ENCODE measurements at places on chromosomes 13 and 19.

GRCh38 chr19:10748927-10749434, 31.1 kb downstream of the DNM2 start:
- H3K4me3 ChIP-seq: no peak overlapping the region
- H3K4me1 ChIP-seq: peaks cover 75% of the 10 kb centered on the region

GRCh38 chr13:45896285-45896684, 44.7 kb upstream of the SIAH3 start:
- no peaks in the 10 kb centered on the region for H3K36me3 ChIP-seq
- H3K27ac ChIP-seq: no peak overlapping the region
- no peak overlapping the region for H3K4me3 ChIP-seq
- DNase-seq: no peak
- H3K4me1 ChIP-seq: no peaks in the 10 kb centered on the region
- H3K27me3 ChIP-seq: peaks cover 7% of the 10 kb centered on the region

GRCh38 chr13:36432106-36432544, at the start of gene CCNA1:
CCNA1 (plus strand) TSS chr13:36432495; CDS start chr13:36433057, 562 bp downstream.
- H3K27ac ChIP-seq: no peak within 1 kb of the TSS
- peak within 1 kb of the TSS; percentile 63 for H3K4me3 ChIP-seq
- peak; percentile 17 for DNase-seq
- peaks cover 2% of the 10 kb centered on the region for H3K36me3 ChIP-seq

DNA sequence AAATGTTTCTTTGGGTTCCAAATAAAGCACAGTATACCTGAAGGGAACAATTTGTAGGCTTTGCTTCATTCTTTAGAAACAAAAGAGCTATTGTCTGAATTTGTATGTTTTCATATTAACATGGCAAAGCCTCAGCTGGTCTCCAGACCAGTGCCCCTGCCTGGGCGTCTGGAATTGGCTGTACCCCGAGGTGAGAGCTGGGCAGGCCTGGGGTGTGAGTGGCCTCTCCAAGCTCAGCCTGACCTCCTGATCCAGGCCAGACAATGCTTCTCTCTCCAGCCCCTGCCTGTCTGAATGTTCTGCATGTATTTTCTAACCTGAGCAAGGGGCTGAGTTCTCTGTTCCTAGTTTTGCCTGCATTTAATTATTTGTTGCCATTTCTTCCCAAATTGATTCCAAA, 66.3 kb upstream of the MCF2L start:
- H3K4me1 ChIP-seq: no peaks in the 10 kb centered on the region
- H3K36me3 ChIP-seq: no peaks in the 10 kb centered on the region
- no peak for DNase-seq
- no peak overlapping the region for H3K4me3 ChIP-seq
- no peaks in the 10 kb centered on the region for H3K27me3 ChIP-seq

- DNase-seq: peak; percentile 17
- peak overlapping the region; percentile 73 for H3K4me3 ChIP-seq
- H3K27ac ChIP-seq: no peak overlapping the region
- no peaks in the 10 kb centered on the region for H3K36me3 ChIP-seq
- peaks cover 3% of the 10 kb centered on the region for H3K4me1 ChIP-seq
- peaks cover 29% of the 10 kb centered on the region for H3K27me3 ChIP-seq
Observed at GRCh38 chr19:35986664-35987570, 8.1 kb upstream of the SDHAF1 start.

DNA sequence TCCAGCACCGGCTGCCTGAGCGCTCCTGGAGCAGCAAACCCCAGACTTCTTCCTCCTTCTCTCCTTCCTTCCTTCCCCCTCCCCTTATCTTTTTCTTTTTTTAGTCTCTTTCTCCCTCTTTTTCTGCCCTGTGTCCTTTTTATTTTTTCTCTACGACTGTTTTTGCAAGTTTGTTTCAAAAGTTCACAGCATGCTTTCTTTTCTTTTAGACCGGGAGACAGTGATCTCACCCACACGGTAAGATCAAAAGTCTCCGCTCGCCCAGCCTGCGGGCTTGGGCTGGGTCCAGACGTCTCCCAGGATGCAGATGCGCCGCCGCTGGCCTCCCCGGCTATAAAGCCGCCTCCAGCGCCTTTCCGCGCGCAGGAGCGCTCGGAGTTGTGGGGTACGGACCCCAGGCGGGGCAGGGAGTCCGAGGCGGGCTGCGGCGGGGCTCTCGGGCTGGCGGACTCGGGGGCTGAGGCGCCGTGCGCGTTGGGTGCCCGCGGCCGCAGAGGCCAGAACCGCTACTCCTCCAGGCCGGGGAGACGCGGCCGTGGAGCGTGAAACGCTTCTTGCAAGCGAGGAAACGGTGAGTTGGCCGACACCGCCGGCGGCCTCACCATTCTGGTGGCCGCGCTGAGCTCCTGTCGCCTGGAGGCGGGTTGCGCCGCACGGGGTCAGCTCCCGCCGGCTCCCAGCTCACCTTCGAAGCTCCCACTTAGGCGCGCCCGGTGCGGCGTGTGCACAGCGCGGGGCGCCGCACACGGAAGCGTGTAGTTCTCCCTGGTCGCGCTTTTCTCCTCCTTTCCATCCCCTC, 2.0 kb upstream of the TSHZ3 start:
- H3K4me3 ChIP-seq: peak overlapping the region; percentile 76
- no peak for DNase-seq
- H3K27me3 ChIP-seq: peaks cover 73% of the 10 kb centered on the region
- H3K27ac ChIP-seq: no peak overlapping the region
- peaks cover 25% of the 10 kb centered on the region for H3K4me1 ChIP-seq
- H3K36me3 ChIP-seq: no peaks in the 10 kb centered on the region

DNA sequence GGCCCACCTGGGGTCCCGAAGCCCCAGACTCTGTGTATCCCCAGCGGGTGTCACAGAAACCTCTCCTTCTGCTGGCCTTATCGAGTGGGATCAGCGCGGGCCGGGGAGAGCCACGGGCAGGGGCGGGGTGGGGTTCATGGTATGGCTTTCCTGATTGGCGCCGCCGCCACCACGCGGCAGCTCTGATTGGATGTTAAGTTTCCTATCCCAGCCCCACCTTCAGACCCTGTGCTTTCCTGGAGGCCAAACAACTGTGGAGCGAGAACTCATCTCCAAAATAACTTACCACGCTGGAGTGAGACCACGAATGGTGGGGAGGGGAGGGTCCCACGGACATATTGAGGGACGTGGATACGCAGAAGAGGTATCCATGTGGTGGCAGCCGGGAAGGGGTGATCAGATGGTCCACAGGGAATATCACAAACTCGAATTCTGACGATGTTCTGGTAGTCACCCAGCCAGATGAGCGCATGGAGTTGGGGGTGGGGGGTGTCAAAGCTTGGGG, 1.0 kb upstream of the ICAM5 start:
- peak overlapping the region; percentile 52 for H3K4me3 ChIP-seq
- H3K4me1 ChIP-seq: peaks cover 76% of the 10 kb centered on the region
- H3K36me3 ChIP-seq: peaks cover 29% of the 10 kb centered on the region
- H3K27me3 ChIP-seq: peaks cover 60% of the 10 kb centered on the region

- H3K27ac ChIP-seq: no peak overlapping the region
- H3K36me3 ChIP-seq: peaks cover 19% of the 10 kb centered on the region
- no peak for DNase-seq
Observed at GRCh38 chr19:39310558-39311311, 9.9 kb downstream of the LRFN1 start.

DNA sequence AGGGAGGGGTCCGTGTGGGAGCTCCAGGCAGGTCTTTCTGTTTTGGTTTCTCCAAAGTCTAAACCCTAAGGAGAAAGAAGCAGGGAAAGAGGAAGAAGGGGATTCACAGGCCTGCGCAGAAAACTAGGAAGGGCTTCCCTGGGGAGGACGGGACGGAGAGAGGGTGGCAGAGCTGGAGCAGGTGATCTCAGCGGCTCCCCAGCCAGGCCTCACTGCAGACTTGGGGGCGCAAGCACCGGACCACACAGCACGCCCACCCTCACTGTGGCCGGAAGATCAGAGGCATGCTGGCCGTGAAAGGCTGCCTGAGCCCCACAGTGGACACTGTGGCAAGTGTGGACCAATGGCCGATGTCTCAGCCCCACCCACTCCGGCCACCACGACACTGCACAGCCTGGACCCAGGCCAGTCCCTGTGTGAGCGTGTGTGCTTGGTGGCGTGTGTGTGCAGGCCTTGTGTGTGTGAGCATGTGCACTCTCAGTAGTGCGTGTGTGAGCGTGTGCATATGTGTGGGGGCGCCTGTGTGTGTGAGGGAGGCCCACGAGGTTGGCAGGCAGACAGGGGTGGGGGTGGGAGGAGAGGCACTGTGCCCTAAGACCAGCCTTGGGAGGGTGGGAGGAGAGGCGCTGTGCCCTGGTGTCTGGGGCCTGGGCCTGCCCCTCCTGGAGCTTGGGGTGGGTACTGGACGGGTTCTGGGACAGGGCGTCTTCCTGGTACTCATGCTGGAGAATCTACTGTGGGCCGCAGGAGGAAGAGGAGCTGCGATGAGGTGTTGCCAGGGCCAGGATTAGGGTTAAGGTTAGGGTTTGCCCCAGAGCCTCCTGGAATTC, 15.4 kb upstream of the TMEM255B start:
- no peak overlapping the region for H3K4me3 ChIP-seq
- H3K27me3 ChIP-seq: peaks cover 19% of the 10 kb centered on the region
- peaks cover 19% of the 10 kb centered on the region for H3K4me1 ChIP-seq
- no peak overlapping the region for H3K27ac ChIP-seq
- H3K36me3 ChIP-seq: no peaks in the 10 kb centered on the region
- DNase-seq: no peak

DNA sequence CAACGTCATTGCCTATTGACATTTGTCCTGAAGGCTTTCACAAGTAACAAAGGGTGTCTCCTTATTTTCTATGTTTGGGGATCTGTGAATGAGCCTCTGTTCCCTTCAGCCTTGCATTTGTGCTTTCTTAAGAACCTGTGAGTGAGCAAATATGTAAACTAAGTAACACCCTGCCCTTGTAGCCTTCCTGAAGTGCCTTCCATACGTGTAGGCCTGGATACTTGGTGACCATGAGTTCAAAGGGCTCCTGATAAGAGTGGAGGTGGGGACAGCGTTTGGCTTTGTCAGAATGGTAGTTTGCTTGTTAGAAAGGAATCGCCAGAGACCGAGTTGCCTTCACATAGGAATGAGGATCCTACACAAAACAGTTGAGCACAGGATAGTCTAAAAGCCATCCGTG, 14.5 kb upstream of the CCDC97 start:
- no peak overlapping the region for H3K27ac ChIP-seq
- no peak for DNase-seq
- H3K27me3 ChIP-seq: no peaks in the 10 kb centered on the region
- peaks cover 60% of the 10 kb centered on the region for H3K4me1 ChIP-seq

DNA sequence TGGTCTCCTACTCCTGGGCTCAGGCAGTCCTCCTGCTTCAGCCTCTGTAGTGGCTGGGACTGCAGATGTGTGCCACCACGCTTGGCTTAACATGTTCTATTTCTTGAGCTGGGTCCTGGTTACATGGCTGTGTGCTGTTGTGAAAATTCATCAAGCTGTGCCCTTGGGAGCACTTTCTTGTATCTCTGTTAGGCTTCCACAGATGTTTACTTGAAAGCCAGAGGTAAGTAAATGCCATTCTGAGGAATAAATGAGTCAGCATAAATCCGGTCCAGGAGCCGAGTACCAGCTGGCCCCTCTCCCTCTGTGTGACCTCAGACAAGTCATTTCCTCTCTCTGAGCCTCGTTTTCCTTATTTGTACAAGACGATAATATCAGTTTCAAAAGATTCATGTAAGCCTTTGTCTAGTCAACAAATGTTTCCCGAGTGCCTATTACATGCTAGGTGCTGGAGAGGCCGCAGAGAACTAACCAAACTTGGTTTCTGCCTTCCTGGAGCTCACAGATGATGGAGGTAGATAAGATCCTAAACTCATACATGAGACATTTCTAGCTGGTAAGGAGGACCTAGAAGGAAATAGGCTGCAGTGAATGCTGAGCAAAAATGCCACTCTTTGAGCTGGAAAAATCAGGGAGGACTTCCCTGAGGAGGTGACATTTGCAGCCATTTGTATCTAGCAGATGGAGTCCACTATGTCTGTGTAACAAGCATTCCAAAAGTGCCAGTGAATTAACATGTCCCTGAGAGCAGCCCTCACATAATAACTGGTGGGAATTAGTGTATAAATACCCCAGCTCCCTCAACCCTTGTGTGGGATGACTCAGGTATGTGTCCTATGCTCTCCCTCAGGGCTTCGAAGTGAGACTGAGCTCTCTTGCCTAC, 2.7 kb upstream of the RASAL3 start:
- H3K27me3 ChIP-seq: peaks cover 14% of the 10 kb centered on the region
- peak; percentile 76 for DNase-seq
- peaks cover 62% of the 10 kb centered on the region for H3K4me1 ChIP-seq
- H3K36me3 ChIP-seq: peaks cover 11% of the 10 kb centered on the region
- H3K4me3 ChIP-seq: peak overlapping the region; percentile 49

DNA sequence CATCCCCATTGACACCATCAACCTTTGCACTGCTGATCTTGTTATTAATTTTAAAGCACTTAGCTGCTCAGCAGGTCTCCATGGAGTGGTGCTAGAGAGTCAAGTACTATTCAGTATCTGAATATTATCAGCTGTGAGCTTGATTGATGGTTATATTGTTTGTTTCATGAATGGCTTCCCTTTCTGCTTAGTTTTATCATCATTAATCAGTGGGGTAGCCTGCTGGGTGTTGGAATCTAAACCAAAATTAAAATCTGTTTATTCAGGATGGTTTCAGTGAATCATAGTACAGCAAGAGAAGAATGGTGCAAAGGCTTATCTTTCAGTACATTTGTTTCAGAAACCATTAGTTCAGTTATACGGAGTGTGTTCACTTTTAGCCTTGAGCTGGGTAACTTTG, 42.5 kb upstream of the SCEL start:
- H3K27ac ChIP-seq: no peak overlapping the region
- H3K27me3 ChIP-seq: no peaks in the 10 kb centered on the region
- no peaks in the 10 kb centered on the region for H3K4me1 ChIP-seq
- no peak for DNase-seq

GRCh38 chr13:39804332-39805210, 149.1 kb downstream of the COG6 start:
- H3K27ac ChIP-seq: no peak overlapping the region
- no peak for DNase-seq
- H3K4me1 ChIP-seq: peaks cover 2% of the 10 kb centered on the region
- H3K36me3 ChIP-seq: peaks cover 4% of the 10 kb centered on the region
- no peak overlapping the region for H3K4me3 ChIP-seq

DNA sequence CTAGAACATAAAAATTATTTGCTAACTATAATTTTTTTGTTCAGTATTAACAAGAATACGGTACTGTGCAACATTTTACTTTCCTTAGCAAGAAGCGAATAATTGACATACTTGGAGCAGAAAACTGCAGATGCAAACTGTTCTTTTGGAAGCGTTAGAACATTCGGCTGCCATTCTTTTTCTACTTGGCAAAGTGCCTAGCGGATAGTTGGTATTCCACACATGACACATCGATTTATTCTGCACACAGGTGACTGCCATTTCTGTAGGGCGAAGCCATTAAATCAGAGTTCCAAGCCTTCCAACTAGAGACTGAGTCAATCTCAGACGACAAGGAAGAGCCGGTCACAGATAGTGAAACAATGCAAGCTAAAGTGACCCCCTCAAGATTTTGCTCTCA, 117.4 kb downstream of the TRPC4 start:
- H3K27me3 ChIP-seq: no peaks in the 10 kb centered on the region
- no peak for DNase-seq
- H3K36me3 ChIP-seq: no peaks in the 10 kb centered on the region
- H3K4me3 ChIP-seq: no peak overlapping the region

- no peak overlapping the region for H3K4me3 ChIP-seq
- DNase-seq: no peak
- no peaks in the 10 kb centered on the region for H3K27me3 ChIP-seq
- H3K36me3 ChIP-seq: peaks cover 5% of the 10 kb centered on the region
Observed at GRCh38 chr13:27599845-27600553, 20.3 kb downstream of the LNX2 start.

All from activated CD4-positive, alpha-beta T cell treated with anti-CD3 and anti-CD28 coated beads, Interleukin-2, amount 10 ng/mL, durations not matched to agents 7 days and 5 days (primary cell).